ENCODE measurements at places on chromosomes 7 and 10.

DNA sequence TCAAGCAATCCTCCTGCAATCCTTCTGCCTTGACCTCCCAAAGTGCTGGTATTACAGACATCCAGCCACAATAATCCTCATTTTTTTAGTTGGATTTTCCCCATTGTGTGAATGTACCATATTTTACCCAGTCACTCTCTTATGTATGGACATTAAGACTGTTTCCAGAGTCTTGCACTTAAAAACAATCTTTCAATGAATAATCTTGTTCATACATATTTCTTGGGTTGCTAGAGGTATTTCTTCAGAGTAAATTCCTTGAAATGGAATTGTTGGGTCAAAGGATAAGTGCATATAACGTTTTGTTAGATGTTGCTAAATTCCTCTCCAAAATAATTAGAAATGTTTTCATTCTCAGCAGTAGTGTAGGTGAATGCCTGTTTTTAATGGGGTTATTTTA lies 283.1 kb upstream of the KAT6B start:
- DNase-seq = no peak

DNA sequence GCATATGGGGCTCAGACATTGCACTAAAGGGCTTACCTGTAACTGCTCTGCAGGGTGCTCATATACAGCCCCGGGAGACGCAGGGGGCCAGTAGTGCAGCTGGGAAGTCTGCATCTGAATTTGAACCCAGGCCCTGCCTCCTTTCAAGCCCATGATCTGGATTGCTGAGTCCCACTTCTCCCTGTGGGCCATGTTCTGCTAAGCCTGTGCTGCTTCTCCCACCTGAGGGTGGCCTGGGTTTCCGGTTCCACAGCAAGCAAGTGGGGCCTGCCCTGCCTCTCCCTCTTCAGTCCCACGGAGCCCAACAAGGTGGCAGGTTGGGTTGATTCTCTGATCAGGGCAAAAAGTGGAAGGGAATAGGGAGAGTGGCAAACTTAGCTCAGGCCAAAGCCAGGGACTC lies 56.6 kb upstream of the GDF10 start:
- no peak for DNase-seq

DNA sequence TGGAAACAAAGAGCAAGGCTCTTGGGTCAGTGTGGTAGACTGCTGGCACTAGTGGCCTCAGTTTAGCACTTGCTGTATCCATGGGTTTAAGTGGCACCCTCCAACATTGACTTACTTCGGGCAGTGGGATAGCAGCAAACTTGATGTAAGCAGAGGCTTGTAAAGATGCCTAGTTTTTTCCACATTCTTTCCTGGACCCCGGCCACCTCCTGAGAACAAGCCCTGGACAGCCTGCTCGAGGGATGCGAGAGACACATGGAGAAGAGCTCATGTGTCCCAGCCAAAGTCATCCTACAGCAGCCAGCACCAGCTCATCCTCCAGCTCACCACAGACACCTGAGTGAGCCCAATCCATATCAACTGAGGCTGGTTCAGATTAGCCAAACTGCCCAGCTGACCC lies 142.7 kb upstream of the PCBD1 start:
- no peak for DNase-seq

GRCh38 chr10:118958984-118959925 lies 70.3 kb upstream of the NANOS1 start:
- no peak for DNase-seq

- DNase-seq = no peak
Observed at GRCh38 chr7:26862834-26863233, 1.6 kb downstream of the SKAP2 start.

GRCh38 chr10:80460399-80461207 lies 6.5 kb downstream of the TSPAN14 start:
- no peak for DNase-seq

GRCh38 chr10:69957241-69957885 lies 95.3 kb upstream of the MACROH2A2 start:
- no peak for DNase-seq

DNA sequence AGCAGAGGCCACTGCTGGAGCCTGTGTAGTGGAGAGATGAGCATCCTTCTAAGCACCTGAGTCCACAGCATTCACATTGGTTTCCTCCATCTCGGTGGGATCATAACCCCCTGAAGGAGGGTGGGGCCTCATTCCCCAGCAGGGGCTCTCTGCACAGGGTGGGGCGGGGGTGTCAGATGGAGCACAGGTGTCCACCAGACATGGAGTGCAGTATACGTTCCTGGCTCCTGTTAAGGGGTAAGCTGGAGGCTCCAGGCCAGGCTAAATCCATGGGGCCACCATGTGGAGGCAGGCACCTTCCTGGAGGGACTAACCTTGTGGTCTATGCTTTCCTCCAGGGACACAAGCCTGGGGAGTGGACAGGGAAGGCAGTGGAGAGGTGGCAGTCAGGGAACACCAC lies 252.6 kb downstream of the GRID1 start:
- no peak for DNase-seq

DNA sequence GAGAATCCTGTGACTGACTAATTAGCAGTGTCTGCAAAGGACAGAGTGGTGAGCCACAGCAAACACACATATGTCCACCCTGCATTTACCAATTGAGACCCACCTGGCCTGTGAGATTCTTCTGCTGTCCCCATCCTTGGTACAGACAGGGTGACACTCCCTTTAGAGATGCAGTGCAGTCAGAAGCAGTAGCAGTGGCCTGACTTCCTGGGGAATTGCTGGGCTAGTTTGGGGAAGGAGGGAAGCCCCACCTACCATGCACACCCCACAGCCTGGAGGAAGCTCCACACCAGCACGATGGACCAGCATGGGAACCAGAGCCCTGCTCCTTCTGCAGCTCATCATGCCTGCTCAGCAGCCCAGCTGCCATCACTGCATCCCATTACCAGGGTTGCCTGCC lies 924.9 kb upstream of the ZNF722 start:
- no peak for DNase-seq

GRCh38 chr7:37416378-37417106 lies 32.1 kb downstream of the ELMO1 start:
- DNase-seq = no peak

GRCh38 chr10:95675403-95676116 lies 18.2 kb downstream of the TCTN3 start:
- DNase-seq = no peak
